Small intestine (tissue), 16 donors: ENCODE measurements at places on chromosomes 3 and 15. TPM values are rescaled to one million over a fixed set of nuclear protein-coding genes. Genes with fewer than 3 reads are reported as not detected.

DNA sequence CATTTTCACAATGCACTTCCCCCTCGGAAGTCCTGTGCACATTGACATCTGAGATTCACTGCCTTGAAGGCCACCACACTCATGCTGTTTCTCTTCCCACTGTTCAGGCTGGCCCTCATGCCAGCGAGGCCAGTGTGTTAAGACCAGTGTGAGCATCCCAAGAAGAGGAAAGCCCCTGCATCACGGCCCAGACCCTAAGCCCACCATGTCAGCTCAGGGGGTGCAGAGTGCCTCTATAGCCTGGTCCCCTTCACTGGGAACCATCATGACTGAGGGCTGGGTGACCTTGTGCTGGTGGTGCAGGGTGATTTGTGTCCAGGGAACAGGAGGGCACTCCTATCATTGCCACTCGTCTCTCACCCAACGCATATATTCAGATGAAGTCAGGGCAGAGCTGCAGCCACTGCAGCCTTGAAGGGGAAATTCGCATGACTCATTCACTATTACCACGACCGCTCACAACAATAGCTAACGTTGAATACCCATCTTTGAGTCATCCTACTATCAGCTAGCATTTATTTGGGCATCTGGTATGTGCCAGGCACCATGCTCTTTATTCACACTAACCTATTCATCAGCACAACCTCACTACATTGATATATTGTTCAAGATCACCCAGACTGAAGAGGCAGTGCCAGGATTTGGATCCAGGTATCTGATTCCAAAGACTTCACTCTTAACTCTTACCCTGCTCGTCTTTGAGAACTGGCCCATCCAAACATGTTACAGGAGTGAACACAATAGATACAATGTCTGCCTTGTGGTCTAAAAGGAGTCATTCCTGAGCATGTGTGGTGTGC, 58.8 kb upstream of the SLC6A11 start:
- DNase-seq = no peak
- no peak overlapping the region for H3K4me3 ChIP-seq
- no peak overlapping the region for H3K27ac ChIP-seq
- no peaks in the 10 kb centered on the region for H3K27me3 ChIP-seq
- H3K4me1 ChIP-seq = no peaks in the 10 kb centered on the region
- H3K36me3 ChIP-seq = no peaks in the 10 kb centered on the region

KLHDC8B gene
- polyA plus RNA-seq = 9.2 TPM

LIPC gene
- 2.0 TPM for polyA plus RNA-seq

- H3K4me3 ChIP-seq = no peak overlapping the region
- H3K36me3 ChIP-seq = no peaks in the 10 kb centered on the region
- H3K4me1 ChIP-seq = no peaks in the 10 kb centered on the region
- no peak overlapping the region for H3K27ac ChIP-seq
- H3K27me3 ChIP-seq = no peaks in the 10 kb centered on the region
- DNase-seq = no peak
These were observed 303.0 kb downstream of the PLOD2 start for GRCh38 chr3:145857956-145858355.

EPHA6 gene
- 0.03 TPM for polyA plus RNA-seq

DNA sequence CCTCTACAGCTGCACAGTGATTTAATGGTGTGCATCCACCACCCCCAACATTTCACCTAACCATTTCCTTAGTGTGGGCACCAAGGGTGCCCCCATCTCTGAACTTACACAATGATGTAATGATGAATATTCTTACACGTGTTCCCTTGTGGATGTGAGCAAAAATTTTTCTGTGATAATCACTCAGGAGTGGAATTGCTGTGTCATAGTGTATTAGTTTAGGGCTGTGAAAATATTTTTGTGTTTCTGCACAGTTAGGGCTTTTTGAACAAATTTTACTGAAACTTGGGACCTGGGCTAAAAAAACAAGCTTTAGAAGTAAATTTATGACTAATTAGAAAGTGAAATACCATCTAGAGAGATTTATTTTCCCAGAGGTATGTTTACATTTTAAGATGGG, 134.5 kb upstream of the CCNL1 start:
- H3K27me3 ChIP-seq = no peaks in the 10 kb centered on the region
- DNase-seq = no peak
- no peaks in the 10 kb centered on the region for H3K36me3 ChIP-seq
- no peak overlapping the region for H3K4me3 ChIP-seq
- no peak overlapping the region for H3K27ac ChIP-seq
- no peaks in the 10 kb centered on the region for H3K4me1 ChIP-seq

TRPC1 gene
- 4.1 TPM for polyA plus RNA-seq

- H3K27me3 ChIP-seq = no peaks in the 10 kb centered on the region
- H3K4me3 ChIP-seq = no peak overlapping the region
- peaks cover 36% of the 10 kb centered on the region for H3K36me3 ChIP-seq
These were observed 19.6 kb downstream of the PLXND1 start for GRCh38 chr3:129586746-129587430.

GRCh38 chr3:152352554-152352953, 83.8 kb downstream of the MBNL1 start:
- H3K27me3 ChIP-seq = no peaks in the 10 kb centered on the region
- H3K27ac ChIP-seq = no peak overlapping the region
- DNase-seq = no peak
- peaks cover 11% of the 10 kb centered on the region for H3K4me1 ChIP-seq
- no peak overlapping the region for H3K4me3 ChIP-seq
- H3K36me3 ChIP-seq = peaks cover 2% of the 10 kb centered on the region

- peaks cover 10% of the 10 kb centered on the region for H3K4me1 ChIP-seq
- no peak for DNase-seq
- H3K36me3 ChIP-seq = no peaks in the 10 kb centered on the region
- no peak overlapping the region for H3K4me3 ChIP-seq
These were observed 30.7 kb downstream of the LMCD1 start for GRCh38 chr3:8532251-8532871.
